ENCODE measurements at places on chromosomes 1 and 21. TPM values are rescaled to one million over a fixed set of nuclear protein-coding genes. Genes with fewer than 3 reads are reported as not detected.
A peak's percentile ranks its signal among the peaks of the same experiment; 100 is the strongest.

The L1TD1 gene
- not detected for total RNA-seq

- DNase-seq: peak; percentile 49
Measured at GRCh38 chr1:83860490-83861221, 138.3 kb downstream of the TTLL7 start.

DNA sequence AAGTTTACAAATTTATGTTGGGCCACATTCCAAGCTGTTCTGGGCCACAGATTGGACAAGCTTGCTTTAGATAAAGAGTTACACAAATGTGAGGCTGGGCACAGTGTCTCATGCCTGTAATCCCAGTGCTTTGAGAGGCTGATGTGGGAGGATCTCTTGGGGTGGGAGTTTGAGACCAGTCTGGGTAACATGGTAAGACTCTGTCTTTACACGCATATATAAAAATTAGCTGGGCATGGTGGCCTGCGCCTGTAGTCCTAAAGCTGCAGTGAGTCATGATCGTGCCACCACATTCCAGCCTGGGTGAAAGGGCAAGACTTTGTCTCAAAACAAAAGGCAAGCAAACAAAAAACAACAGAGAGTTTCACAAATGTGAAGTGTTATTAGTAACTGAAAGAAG lies 5.9 kb upstream of the VCAM1 start:
- DNase-seq: no peak

DNA sequence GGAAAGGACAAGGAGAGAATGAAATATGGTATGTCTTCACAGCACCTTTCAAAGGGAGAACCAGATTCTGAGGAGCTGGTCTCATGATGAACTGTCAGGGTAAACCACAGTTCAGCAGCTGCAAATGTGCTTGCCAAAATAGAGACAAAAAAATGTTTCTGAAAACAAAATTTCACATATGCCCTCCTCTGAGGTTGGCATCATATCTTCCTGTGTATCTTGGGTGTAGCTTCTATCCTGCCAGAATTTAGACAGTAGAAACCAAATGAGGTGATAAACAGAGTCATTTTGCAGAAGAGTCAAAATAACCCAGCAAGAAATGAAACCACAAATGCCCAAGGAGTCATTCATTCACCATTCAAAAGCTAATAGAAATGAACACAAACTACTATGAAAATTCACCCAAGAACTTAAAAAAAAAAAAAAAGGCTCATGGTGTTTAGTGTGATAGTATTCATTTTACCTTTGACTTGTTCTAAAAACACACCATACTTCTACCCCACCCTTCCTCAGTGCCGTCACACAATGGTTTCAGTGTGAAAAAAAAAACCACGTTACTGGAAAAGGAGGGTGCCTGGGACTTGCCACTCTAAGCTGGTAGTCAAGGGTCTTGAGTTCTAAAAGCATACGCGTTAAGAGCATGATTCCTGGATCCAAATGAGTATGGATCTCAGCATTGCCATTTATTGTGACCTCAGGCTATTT lies 18.5 kb downstream of the SELL start:
- peak; percentile 60 for DNase-seq

The CCDC17 gene
- total RNA-seq: 1.4 TPM

DNA sequence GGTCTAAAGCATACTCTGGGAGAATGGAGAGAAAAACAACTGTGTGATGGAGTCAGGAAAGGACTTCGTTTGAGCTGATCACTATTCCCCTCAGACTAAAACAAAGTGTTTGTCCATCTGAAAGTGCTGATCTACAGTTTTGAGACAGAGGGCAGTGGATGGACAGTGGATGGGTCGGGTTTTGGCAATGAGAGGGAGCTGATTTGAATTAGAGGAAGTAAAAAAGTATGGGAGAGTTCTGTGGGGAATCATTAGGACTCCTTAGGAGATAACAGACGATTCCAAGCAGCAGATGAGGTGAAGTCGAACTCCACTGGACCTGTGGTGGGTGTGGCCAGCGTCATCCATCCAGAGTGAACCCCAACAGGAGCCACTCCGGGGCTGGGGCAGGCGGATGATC lies 62.3 kb downstream of the PTGS2 start:
- DNase-seq: no peak

DNA sequence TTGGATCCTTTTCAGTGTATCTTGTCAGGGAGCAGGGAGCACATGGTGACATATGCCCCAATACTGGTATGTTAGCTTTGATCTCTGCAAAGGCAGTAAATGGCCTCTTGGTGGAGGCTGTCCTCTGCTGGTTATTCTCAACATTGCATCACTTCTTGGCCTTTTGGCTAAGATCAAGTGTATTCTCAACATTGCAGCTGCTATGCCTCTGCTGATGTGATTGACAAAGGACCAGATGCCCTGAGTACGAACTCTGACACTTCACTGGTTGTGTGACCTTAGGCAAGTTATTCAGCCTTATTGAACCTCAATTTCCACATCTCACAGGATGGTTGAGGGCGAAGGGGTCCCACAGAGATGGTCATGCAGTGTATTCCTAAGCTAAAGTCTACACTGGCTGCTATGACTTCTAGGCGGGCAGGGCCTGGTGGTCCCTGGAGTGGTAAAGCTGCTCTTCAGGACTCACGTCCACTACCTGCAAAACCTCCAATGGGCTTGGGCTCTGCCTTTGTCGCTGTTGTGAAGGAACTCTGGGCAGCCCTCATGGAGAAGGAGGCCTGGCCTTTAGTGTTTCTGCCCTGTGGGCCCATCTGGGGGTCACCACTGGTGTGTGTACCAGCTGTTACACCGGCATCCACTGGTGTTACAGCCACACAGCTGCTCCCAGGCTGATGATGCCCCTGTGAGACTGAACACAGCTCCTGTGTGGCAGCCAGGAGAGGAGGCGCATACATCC lies 64.8 kb downstream of the DNTTIP2 start:
- DNase-seq: peak; percentile 26

The ANKRD65 gene
- not detected for total RNA-seq

DNA sequence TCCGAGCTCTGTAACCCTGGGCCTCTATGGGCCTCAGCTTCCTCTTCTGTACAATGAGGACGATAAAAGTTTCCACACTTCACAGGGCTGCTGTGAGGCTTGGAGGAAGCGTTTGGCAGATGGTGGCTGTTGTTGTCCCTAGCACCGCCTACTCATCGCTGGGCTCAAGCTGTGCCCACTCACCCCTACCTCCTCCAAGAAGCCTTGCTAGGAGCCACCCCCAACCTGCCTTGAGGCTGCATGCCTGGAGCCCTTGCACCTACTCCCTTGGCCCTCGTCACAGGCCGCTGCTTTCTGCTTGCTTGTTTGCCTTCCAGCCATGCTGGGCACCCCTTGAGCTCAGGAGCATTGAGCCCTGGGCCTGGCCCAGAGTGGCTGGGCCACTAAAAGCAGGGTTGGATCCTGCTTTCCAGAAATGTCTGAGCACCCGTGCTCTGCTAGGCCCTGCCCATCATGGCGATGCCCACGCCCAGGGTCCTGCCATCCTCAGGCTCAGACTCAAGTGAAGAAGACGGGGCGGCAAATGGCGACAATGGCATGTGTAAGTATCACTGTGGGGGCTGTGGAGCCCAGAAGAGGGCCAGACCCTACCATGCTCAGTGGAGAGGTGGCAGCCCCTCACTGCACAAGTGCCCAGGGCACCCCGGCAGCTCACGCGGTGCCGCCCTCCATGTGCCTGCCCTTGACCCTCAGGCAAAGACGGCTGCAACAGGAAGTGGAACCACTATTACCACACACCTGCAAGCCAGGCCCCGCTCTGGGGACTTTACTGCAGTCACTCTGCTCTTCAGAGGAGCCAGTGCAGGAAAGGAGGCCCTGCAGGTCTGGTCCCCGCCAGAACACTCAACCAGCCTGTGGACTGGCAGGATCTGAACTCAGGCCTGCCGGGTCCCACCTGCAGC lies 9.5 kb downstream of the SH3BGRL3 start:
- no peak for DNase-seq

- DNase-seq: no peak
Measured at GRCh38 chr1:27789540-27790041, 16.6 kb downstream of the STX12 start.

- no peak for DNase-seq
Measured at GRCh38 chr1:93702828-93703183, 21.2 kb upstream of the BCAR3 start.

The WNT3A gene
- total RNA-seq: not detected

GRCh38 chr1:18950401-18951026 lies 6.0 kb downstream of the IFFO2 start:
- DNase-seq: peak; percentile 37

DNA sequence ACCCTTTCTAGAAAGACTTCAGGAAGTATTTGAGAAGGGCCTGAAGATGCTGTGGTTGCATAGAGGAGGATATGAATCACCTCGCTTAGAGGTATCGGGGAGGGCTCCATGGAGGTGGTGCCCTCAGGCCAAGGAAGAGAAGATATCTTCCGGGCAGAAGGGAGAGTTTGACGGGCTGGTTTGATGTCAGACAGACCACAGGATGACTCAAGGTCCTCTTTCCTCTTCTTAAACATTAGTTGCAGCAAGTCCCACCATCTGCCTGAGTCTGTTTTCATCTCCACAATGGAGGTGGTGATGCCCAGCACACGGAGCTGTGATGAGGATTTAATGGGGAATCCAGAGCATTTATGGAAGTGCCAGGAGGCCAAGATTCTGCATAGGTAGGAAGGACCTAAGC lies 25.1 kb upstream of the RUNX3 start:
- DNase-seq: peak; percentile 60

The FCRL1 gene
- total RNA-seq: not detected

The NUDT4B gene
- total RNA-seq: 0.69 TPM

The SH2D2A gene
- 170 TPM for total RNA-seq

DNA sequence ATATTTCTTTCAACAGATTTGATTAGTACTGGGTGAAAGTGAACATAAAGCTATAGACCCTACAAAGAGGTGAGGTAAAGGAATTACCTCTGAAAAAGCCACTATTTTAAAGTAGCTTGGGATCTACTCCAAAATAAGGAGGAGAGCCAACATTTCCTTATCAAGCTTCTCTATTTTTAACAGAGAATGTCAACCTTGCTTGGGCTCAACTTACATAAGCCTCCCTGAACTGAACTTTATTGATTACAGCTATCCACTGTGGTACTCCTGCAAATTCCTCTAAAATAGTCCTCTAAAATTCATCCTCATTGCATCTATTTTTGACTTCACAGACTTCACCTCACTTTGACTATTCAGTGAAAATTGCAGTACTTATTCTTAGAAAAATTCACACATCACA lies 10.3 kb downstream of the ZNHIT6 start:
- no peak for DNase-seq

The ST6GALNAC3 gene
- 0.33 TPM for total RNA-seq

The AK5 gene
- 0.46 TPM for total RNA-seq

DNA sequence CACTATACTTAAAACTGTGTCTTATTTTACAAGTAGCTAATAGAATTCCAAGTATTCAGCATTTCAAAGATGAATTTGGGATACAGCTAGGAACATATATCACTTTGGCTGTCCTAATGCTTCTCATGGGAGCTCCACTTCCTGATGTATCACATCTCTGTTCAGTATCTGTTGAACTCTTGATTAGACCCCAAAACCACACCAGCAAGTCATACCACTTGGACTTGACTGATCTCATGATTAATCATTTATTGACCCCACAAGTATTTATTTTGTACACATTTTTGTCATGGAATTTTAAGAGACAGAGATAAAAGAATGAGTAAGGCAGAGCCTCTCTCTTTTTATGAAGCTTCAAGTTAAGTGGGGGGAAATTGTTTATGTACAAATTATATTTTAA lies 30.0 kb downstream of the TMPRSS15 start:
- DNase-seq: no peak

DNA sequence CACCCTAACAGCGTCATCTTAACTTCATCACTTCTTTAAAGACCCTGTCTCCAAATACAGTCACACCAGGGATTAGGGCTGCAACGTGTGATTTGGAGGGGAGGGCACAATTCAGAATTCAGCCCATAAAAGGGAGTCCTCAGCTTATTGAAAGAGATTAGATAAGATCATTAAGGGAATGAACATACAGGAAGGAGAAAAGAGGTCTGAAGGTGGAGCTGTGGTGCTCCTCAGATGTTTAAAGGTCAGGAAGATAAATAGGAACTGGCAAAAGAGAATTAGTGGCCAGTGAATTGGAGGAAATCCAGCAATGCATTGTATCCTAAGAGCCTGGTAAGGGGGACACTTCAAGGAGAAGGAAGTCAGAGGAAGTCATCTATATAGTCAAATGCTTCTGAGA lies 113.5 kb downstream of the PROX1 start:
- no peak for DNase-seq

DNA sequence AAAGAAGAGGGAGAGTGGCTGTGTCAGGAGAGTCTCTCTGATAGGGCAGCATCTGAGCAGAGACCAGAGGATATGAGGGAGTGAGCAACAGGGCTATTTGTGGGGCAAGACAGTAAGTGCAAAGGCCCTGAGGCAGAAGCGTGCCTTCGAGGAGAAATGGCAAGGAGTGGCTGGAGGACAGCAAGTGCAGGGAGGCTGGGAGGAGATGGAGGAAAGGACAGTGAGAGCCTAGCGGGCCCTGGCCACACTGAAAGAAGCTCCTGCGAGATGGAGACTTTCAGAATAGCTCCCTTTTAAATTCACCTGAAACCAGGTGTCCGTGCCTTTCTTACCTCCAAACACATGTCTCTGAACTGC lies 25.2 kb downstream of the EXOC8 start:
- no peak for DNase-seq

DNA sequence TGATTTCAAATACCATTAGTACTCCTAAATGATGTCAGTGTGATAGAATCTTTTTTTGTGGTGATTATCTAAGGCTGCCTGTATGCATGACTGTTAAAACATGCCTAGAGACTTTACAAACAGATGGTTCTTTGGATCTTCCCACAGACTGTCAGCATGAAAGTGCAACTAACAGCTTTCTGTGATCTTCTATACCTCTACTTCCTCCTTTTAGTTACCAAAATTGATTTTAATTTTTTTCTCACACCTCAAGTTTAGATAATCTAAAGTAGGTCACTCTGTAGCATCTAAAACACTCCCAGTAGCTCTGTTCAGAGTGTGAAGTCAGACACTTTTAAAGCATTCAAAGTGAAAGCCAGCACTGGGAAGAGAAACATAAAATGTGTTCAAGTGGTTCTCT lies 534.5 kb downstream of the PTPRC start:
- peak; percentile 74 for DNase-seq

GRCh38 chr1:235724730-235725129 lies 75.1 kb upstream of the GNG4 start:
- DNase-seq: no peak

- DNase-seq: no peak
Measured at GRCh38 chr21:36388835-36389234, 3.6 kb downstream of the CHAF1B start.

DNA sequence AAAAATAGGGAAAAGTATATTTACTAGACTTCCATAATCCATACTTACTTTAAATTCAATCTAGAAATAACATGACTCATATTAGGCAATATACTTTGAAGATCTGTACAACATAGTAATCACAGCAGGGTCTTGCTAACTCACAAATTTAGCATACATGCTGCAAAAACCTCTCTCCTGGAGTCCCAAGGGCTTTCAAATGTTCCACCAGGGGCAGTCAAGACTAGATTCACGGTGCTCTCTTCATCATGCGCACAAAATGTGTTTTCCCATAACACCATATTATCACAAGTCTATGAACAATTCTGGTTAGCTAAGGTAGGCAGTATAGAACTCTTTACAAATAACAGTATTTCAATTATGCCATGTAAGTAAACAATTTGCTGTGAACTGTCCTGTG lies 45.8 kb downstream of the SSX2IP start:
- no peak for DNase-seq

The E2F2 gene
- 19.1 TPM for total RNA-seq

The SLAMF7 gene
- total RNA-seq: 97.4 TPM

- DNase-seq: no peak
Measured at GRCh38 chr1:176878750-176879536, 285.6 kb downstream of the ASTN1 start.
